ENCODE measurements at places on chromosomes 7 and 10. TPM values are rescaled to one million over a fixed set of nuclear protein-coding genes. Genes with fewer than 3 reads are reported as not detected.

The H2BK1 gene
- total RNA-seq = not detected

GRCh38 chr10:28946479-28946878, 269.2 kb downstream of the BAMBI start:
- DNase-seq = no peak

DNA sequence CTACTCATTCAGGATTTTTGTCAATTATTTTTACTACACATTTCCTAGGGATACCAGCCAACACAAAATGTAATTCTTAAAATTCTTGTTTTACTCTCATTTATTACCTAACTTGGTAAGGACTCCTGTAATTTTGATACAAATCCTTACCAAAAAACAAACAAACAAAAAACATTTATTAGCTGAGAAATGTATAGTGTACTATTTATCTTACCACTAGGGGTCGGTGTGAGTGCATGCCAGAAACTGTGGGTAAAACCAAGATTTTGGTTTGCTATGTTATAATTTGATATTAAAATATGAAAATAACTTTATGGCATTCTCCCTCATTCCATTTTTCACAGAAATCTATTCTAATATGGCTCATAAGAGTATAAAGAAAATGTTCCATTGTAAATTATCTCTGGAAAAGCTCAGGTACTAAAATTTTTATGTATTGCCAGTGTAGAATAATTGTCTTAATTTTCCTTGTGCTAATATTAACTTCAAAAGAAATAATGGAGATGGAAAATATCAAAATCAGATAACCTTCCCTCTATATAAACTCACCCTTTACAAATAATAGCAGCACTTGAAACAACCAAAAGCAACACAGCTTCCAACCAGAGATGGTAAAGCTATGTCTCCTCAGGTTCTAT, 290.8 kb upstream of the PCDH15 start:
- DNase-seq = no peak

DNA sequence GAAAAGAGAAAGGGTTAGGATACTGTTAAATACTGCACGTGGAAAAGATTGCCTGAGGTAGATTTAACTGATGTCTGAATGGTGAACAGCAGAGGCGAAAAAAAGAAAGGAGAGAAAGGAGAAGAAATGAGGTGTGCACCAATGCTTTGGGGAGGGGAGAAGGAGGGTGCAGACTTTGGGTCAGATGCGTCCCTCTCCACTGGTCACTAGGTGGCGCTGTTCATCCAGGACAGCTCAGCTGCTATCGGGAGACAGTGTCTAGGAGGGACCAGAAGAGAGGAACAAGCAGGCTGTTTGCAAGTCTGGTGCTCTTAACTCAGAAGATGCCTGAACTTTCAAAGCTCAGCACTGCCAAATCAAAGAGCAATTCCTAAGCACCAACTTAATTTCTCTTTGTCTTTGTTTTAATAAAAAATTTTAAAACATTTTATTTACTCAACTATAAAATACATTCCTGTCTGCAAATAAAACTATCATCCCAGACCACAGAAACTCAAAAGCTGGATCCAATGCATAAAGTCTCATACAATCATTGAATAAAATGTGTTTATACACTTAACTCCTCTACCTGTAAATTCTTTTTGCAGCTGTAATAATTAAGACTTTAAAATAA, 83.9 kb upstream of the PDLIM1 start:
- peak; percentile 93 for DNase-seq

Measured in G401 (cell line).